ENCODE measurements at places on chromosomes 12 and 14. TPM values are rescaled to one million over a fixed set of nuclear protein-coding genes. Genes with fewer than 3 reads are reported as not detected.

Gene NAV3
- polyA plus RNA-seq: 9.8 TPM

Gene MUCL1
- polyA plus RNA-seq: not detected

Gene ZBTB42
- 2.8 TPM for polyA plus RNA-seq

Gene APEX1
- polyA plus RNA-seq: 94.2 TPM

Gene LUM
- 94.2 TPM for polyA plus RNA-seq

Gene IL22
- polyA plus RNA-seq: 0.19 TPM

Gene ZCRB1
- 27.5 TPM for polyA plus RNA-seq

Gene RNASE3
- not detected for polyA plus RNA-seq

Gene C14orf39
- 0.10 TPM for polyA plus RNA-seq

Gene GARIN6
- not detected for polyA plus RNA-seq

Gene ALDH1L2
- polyA plus RNA-seq: 12.5 TPM

Gene WASHC3
- polyA plus RNA-seq: 35.5 TPM

Gene NANOG
- not detected for polyA plus RNA-seq

Gene SLCO1C1
- 0.26 TPM for polyA plus RNA-seq

All from adipose tissue (tissue), 3 donors.